Activated T-helper 1 cell treated with anti-CD3 and anti-CD28 coated beads, Interleukin-12 subunit alpha, Interleukin-12 subunit beta, Interleukin-2, Interleukin-4 antibody, amounts not matched to agents 30 ng/mL and 10 ng/mL and 1 ng/mL, durations not matched to agents 14 hours and 24 hours and 36 hours (primary cell): ENCODE measurements at places on chromosomes 16 and 17. TPM values are rescaled to one million over a fixed set of nuclear protein-coding genes. Genes with fewer than 3 reads are reported as not detected.

DNA sequence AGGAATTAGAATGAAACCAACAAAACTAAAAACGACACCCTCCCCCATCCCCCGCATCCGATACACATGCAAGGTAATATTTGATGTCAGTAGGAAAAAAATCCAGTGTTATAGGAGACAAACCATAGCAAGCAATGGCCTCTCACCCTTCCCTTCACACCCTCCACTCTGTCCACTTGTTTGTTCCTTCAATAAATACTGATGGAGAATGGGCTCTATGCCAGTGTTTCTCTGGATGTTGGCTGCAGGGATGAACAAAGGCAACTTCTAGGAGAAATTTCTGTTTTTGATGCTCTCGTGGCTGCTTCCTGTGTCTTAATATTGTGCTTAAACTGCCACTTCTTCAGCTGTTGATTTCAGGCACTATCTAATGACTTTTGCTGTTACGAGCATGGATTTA is 98.8 kb downstream of the WWOX start:
- no peaks in the 10 kb centered on the region for H3K36me3 ChIP-seq
- no peaks in the 10 kb centered on the region for H3K27me3 ChIP-seq
- no peak overlapping the region for H3K27ac ChIP-seq
- DNase-seq: no peak
- no peak overlapping the region for H3K4me3 ChIP-seq
- no peaks in the 10 kb centered on the region for H3K4me1 ChIP-seq

DNA sequence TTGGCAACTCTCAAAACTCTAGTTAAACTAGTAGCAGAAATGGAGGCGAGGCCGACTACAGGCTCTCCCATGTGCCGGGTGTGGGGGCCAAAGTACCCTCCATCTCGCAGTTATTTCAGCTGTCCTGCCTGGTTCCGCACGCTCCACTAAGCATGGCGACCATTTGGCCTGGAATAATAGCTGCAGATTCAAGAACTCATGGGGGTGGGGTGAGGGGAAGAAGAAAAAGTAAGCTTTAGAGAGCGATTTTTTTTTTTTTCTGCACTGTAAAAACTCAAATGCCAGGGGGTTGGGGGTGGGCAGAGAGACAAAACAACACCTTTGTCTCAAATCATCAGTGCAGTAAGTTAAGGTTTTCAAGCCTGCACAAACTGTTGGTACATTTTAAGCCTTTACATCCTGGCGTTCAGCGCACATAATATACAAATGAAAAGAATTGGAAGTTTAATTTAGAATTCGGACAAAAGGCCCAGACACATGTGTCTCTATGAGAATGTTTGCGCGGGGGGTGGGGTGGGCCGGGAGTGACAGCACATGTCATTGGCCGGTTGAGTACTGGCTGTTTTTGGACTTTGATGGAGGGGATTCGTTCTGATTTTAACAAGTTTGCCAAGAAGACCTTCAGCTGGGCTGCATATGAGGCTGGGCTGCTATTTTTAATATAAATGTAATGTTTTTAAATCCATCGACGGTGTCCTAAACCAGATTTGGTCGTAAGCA is 694.7 kb upstream of the SALL1 start:
- H3K4me1 ChIP-seq: no peaks in the 10 kb centered on the region
- no peaks in the 10 kb centered on the region for H3K27me3 ChIP-seq
- H3K27ac ChIP-seq: no peak overlapping the region
- no peak for DNase-seq
- H3K4me3 ChIP-seq: no peak overlapping the region

- peaks cover under 1% of the 10 kb centered on the region for H3K4me1 ChIP-seq
- H3K4me3 ChIP-seq: no peak overlapping the region
- no peak for DNase-seq
- H3K27me3 ChIP-seq: peaks cover 2% of the 10 kb centered on the region
Measured at GRCh38 chr16:10339777-10340732, 45.8 kb upstream of the ATF7IP2 start.

DNA sequence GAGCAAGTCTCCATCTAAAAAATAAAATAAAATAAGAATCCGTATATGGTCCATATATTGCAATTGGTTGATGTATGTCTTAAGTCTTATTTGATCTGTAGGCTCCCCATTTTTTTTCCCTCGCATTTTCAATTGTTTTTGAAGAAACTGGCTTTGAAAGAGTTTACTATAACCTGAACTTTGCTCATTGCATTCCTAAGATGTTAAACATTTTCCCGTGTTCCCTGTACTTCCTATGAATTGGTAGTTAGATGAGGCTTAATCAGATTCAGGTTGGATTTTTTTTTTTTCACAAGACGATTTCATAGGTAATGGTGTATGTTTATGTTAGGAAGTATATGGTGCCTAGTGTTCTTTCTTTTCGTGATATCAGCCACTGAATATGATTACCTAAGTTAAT is 3.3 kb downstream of the LRRC36 start:
- H3K4me3 ChIP-seq: no peak overlapping the region
- H3K36me3 ChIP-seq: no peaks in the 10 kb centered on the region
- peaks cover 5% of the 10 kb centered on the region for H3K4me1 ChIP-seq
- H3K27me3 ChIP-seq: peaks cover 21% of the 10 kb centered on the region
- no peak for DNase-seq

DNA sequence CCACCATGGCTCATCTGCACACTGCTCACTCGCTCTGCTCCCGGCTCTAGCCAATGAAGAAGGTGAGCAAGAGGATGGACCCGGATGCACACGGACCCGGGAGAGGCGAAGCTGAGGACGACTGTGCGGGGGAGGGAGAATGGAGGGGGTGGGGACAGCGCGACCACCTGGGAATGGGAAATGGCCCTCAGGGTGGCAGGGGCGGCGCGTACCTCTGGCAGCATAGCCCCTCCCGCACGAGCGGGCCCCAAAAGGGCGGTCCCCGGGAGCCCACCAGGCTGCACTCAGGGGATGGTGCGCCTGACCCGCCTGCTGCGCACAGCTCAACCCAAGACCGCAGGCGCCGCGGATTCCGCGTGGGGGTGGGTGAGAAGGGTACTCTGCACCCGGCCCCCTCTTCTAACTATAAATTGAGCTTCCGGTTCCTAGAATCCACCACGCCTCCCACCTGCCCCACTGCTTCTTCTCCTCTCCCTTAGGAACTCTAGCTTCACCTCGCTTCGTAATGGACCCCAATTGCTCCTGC is 6.1 kb downstream of the MT1H start:
- H3K27ac ChIP-seq: peak overlapping the region; percentile 40
- no peaks in the 10 kb centered on the region for H3K36me3 ChIP-seq
- H3K4me1 ChIP-seq: peaks cover 27% of the 10 kb centered on the region

- no peak for DNase-seq
- H3K4me1 ChIP-seq: no peaks in the 10 kb centered on the region
Measured at GRCh38 chr17:71494062-71494855, 626.6 kb upstream of the SOX9 start.

- no peak for DNase-seq
- H3K27me3 ChIP-seq: no peaks in the 10 kb centered on the region
- H3K27ac ChIP-seq: peak overlapping the region; percentile 31
- H3K4me1 ChIP-seq: no peaks in the 10 kb centered on the region
- H3K4me3 ChIP-seq: no peak overlapping the region
- H3K36me3 ChIP-seq: peaks cover 3% of the 10 kb centered on the region
Measured at GRCh38 chr16:66714654-66715307, 18.2 kb upstream of the CMTM4 start.

- DNase-seq: no peak
- no peaks in the 10 kb centered on the region for H3K36me3 ChIP-seq
- no peaks in the 10 kb centered on the region for H3K4me1 ChIP-seq
- no peaks in the 10 kb centered on the region for H3K27me3 ChIP-seq
- no peak overlapping the region for H3K27ac ChIP-seq
- no peak overlapping the region for H3K4me3 ChIP-seq
Measured at GRCh38 chr16:10601444-10602408, 21.3 kb upstream of the EMP2 start.

DNA sequence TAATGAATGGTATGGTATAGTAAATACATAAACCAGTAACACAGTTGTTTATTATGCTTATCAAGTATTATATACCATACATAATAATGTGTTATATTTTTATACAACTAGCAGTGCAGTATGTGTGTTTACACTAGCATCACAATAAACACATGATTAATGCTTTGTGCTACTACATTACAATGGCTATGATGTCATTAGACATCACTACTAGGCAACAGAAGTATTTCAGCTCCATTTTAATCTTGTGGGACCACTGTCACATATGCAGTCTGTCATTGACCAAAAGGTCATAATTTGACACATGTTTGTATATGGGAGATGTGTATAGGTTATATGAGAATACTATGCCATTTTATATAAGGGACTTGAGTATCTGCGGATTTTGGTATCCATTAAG is 32.7 kb downstream of the TRIM37 start:
- peaks cover 37% of the 10 kb centered on the region for H3K36me3 ChIP-seq
- H3K4me1 ChIP-seq: peaks cover 14% of the 10 kb centered on the region
- H3K27ac ChIP-seq: no peak overlapping the region
- DNase-seq: no peak

- DNase-seq: no peak
- no peaks in the 10 kb centered on the region for H3K4me1 ChIP-seq
- H3K27me3 ChIP-seq: peaks cover 4% of the 10 kb centered on the region
- no peak overlapping the region for H3K4me3 ChIP-seq
Measured at GRCh38 chr17:56505154-56505756, 88.2 kb upstream of the NOG start.

DNA sequence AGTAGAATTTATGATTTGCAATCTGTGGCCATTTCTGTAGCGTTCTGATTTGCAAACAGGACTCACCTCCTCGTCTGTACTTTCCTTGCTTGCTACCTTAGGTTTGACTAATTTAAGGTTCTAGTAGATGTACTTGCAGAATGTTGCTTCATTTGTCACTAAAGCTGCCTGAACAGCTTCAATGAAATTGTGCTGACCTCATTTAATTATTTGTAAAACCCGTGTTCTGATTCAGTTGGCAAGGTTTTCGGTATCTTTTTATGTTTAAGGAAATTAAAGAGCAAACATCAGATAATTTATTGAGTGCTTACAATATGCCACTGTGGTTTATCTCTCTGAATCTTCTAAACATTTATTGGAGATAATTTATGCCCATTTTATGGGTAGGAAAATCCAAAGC is 284.9 kb upstream of the EEF2KMT start:
- no peak overlapping the region for H3K4me3 ChIP-seq
- no peaks in the 10 kb centered on the region for H3K4me1 ChIP-seq
- no peaks in the 10 kb centered on the region for H3K27me3 ChIP-seq
- DNase-seq: no peak

- DNase-seq: no peak
- no peak overlapping the region for H3K27ac ChIP-seq
- peaks cover 27% of the 10 kb centered on the region for H3K4me1 ChIP-seq
Measured at GRCh38 chr17:57902117-57902799, 52.4 kb upstream of the MRPS23 start.

GRCh38 chr16:70675851-70676513 is 9.9 kb downstream of the MTSS2 start:
- no peaks in the 10 kb centered on the region for H3K27me3 ChIP-seq
- H3K27ac ChIP-seq: no peak overlapping the region
- peaks cover 5% of the 10 kb centered on the region for H3K4me1 ChIP-seq
- peaks cover 2% of the 10 kb centered on the region for H3K36me3 ChIP-seq
- H3K4me3 ChIP-seq: no peak overlapping the region

DNA sequence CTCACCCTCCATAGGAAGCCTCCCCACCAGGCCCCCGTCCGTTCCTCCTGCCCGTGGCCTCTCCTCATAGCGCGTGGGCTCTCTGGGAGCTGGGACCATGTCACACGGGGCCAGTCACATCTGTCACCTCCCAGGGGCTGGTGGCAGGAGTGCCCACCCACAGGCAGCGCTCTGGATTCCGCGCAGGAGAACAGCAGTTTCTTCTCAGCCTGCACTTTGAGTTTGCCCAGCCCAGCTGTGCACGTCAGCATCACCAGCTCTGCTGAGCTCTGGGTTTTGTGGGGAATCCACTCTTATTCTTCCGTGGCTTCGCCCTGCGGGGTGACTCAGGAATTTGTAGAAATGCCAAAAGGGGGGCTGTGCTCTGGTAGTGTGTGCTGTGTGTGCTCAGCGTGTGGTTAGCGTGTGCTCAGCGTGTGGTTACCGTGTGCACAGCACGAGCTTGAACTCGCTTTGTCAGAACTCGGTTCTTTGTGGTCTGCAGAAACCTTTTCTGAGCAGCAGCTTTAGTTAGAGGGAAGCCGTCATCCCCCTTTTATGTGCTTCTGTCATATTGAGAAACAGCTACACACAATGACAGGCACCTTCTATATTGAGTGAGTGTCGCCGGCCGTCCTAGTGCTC is 3.2 kb downstream of the ACSF3 start:
- H3K36me3 ChIP-seq: peaks cover 30% of the 10 kb centered on the region
- peak overlapping the region; percentile 98 for H3K27ac ChIP-seq
- peak overlapping the region; percentile 99 for H3K4me3 ChIP-seq
- DNase-seq: peak; percentile 63
- peaks cover 73% of the 10 kb centered on the region for H3K4me1 ChIP-seq

DNA sequence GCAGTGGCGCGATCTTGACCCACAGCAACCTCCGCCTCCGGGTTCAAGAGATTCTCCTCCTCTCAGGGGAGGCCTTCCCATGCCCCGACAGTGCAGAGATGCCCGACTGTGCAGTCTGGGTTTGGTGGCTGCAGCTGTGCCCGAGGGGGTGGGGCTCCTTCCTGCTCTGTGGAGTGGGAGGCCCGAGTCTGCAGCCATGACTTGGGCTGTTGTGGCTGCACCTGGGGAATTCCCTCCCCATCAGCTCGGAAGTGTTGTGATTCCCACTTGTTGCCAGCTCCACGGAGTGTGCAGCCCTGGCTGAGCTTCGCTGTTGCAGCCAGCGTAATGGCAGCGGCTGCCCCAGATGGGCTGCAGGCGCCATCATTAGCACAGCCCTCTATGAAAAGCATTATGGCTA is 66.4 kb upstream of the SMIM36 start:
- DNase-seq: no peak
- peaks cover 15% of the 10 kb centered on the region for H3K27me3 ChIP-seq
- no peak overlapping the region for H3K27ac ChIP-seq
- no peaks in the 10 kb centered on the region for H3K36me3 ChIP-seq

- DNase-seq: no peak
- H3K27ac ChIP-seq: no peak overlapping the region
- peak overlapping the region; percentile 59 for H3K4me3 ChIP-seq
- no peaks in the 10 kb centered on the region for H3K27me3 ChIP-seq
- H3K4me1 ChIP-seq: no peaks in the 10 kb centered on the region
Measured at GRCh38 chr17:6853764-6854442, 22.4 kb upstream of the TEKT1 start.

SLC9A5 gene
- total RNA-seq: 5.1 TPM in 2 replicates

GNGT2 gene
- 16.5 and 18.4 TPM in 2 replicates for total RNA-seq

SAP30BP gene
- total RNA-seq: 113 and 117 TPM in 2 replicates

SEPTIN12 gene
- not detected in 2 replicates for total RNA-seq

ACBD4 gene
- 11.3 and 12.5 TPM in 2 replicates for total RNA-seq

FGF11 gene
- 5.3 and 6.4 TPM in 2 replicates for total RNA-seq

DLX4 gene
- total RNA-seq: 0.20 TPM in 1 of 2 replicates, not detected in the other

PCGF2 gene
- total RNA-seq: 3.7 and 4.6 TPM in 2 replicates

MPV17L gene
- total RNA-seq: 0.20 and 0.34 TPM in 2 replicates

C17orf50 gene
- total RNA-seq: not detected in 2 replicates

DPEP3 gene
- total RNA-seq: not detected in 2 replicates
